ENCODE measurements at places on chromosomes 5 and 9.

- DNase-seq, result no peak
These were observed 43.9 kb upstream of the ALDOB start for GRCh38 chr9:101479338-101480030.

DNA sequence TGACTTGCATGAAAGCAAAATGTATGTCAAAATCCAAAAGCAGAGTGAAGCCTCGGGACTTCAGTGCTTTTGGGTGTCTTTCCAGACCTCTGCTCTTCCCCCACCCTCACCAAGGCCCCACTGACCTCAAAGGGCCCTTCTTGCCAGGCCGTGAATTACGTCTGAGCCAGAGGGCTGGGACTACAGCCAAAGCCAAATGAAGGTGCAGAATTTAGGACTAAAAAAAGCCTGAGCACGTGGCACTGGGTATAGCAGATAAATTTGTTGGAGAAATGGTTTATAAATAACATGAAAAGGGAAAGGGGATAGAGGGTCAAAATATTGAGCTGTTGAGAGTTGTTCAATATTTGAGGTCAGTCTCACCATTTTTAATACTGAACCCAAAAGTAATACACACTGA lies 163.4 kb downstream of the GHR start:
- peak; percentile 62 for DNase-seq

- no peak for DNase-seq
These were observed 6.1 kb upstream of the CACFD1 start for GRCh38 chr9:133453651-133454050.

DNA sequence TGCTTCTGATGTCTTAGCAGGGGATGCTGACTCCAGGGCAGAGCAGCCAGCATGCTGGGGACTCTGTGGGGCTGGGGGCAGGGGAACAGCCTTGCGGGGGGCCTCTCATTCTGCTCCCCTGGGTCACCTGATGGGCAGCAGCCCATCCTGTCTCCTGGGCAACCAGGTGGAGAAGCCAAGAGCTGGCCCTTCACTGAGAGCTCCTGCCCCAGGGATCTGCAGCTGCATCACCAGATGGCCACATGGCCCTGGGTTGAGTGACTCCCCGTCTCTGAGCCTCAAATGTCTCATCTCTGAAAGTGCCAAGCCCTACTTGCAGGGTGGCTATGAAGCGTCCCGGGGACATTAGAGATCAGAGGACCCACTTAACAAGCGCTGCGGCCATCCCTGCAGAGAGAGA lies 49.1 kb downstream of the LRSAM1 start:
- no peak for DNase-seq

- no peak for DNase-seq
These were observed 55.4 kb downstream of the SEMA4D start for GRCh38 chr9:89442501-89442978.

- DNase-seq, result peak; percentile 40
These were observed 798 bp downstream of the MEGF9 start for GRCh38 chr9:120713257-120714087.

GRCh38 chr9:2620919-2621721 lies 467 bp upstream of the VLDLR start:
- peak; percentile 28 for DNase-seq

DNA sequence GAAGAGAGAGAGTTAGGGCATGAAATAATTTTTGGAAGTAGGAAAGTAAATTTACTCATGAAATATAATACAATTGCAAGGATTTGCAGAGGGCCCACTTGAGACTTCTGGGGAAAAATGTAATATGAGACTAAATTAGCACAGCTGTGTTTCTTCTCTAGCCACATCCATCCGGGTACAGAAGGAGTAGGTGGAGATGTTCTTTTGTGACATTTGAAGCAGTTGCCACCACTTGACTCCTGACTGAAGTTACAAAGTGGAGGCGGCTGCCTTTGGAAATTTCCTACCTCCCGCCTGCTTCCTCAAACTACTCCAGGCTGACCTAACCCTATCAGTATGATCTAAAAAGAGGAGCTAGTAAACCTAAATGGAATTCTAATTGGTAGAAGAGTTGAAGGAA lies 58.1 kb upstream of the SHISAL2B start:
- no peak for DNase-seq

GRCh38 chr9:137449931-137450538 lies 8.9 kb upstream of the ENTPD8 start:
- DNase-seq, result peak; percentile 42

GRCh38 chr9:130430232-130430631 lies 14.5 kb upstream of the ASS1 start:
- DNase-seq, result no peak

- DNase-seq, result no peak
These were observed 15.5 kb upstream of the SHB start for GRCh38 chr9:38084556-38084880.

DNA sequence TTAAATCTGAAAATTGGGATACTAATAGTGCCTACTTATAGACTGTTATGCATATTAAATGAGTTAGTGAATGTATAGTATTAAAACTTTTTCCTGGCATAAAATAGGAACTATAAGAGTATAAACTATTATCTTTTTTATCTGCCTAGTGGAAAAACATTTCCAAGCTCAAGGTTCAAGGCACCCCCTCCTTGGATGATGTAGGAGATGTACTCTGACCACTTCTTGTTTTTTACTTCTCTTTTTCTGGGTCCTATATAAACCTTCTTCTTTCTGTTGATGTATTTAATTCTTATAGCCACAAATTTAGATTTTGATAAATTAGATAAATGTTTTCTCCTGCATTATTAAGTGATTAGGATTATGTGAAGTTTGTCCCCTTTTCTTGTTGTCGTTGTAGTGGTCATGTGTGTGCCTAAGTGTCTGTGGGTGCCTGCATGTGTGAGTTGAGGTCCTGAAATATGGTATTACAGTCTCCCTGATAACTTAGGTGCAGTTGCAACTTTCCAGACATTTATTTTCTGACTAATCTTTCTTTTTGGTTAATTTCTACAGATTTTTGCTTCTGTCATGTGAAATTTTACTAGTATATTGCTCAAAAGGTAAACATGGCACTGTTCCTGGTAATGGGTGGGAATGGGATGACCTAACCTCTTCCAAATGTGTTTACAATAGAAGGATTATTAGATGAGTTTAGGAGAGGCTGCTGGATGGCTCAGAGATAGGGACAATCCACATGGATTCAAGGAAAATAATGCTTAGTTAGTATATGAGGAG lies 160.8 kb upstream of the CDKN2B start:
- no peak for DNase-seq

DNA sequence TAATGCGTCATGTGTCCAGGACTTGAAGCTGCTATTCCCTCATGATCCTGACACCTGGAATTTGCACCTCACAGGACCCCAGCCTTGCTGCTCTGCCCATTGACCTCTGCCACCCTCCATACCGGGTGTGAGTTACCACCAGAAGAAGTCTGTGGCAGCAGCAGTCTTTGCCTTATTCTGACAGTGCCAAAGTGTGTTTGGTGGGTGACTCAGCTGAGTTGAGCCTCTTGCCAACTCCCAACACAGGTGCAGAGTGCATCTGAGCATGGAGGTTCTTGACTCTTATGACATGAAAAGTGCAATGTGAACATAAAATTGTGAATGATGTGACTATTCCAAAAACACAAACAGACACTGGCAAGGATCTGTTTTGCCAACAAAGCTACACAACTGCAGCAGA lies 1166.5 kb upstream of the CDH18 start:
- DNase-seq, result no peak

- no peak for DNase-seq
These were observed 157.8 kb upstream of the RASEF start for GRCh38 chr9:83220730-83221129.

- DNase-seq, result no peak
These were observed 2.3 kb downstream of the CRB2 start for GRCh38 chr9:123358181-123358905.

DNA sequence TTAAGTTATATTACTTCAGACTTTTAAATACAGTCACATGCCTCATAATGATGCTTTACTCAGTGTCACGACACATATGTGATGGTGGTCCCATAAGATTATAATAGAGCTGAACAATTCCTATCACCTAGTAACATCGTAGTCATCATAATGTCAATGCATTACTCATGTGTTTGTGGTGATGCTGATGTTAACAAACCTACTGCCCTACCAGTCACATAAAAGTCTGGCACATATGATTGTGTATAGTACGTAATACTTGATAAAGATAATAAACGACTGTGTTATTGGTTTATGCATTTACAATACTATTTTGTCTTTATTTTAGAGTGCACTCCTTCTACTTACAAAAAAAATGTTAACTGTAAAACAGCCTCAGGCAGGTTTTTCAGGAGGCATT lies 103.7 kb downstream of the PAM start:
- no peak for DNase-seq

DNA sequence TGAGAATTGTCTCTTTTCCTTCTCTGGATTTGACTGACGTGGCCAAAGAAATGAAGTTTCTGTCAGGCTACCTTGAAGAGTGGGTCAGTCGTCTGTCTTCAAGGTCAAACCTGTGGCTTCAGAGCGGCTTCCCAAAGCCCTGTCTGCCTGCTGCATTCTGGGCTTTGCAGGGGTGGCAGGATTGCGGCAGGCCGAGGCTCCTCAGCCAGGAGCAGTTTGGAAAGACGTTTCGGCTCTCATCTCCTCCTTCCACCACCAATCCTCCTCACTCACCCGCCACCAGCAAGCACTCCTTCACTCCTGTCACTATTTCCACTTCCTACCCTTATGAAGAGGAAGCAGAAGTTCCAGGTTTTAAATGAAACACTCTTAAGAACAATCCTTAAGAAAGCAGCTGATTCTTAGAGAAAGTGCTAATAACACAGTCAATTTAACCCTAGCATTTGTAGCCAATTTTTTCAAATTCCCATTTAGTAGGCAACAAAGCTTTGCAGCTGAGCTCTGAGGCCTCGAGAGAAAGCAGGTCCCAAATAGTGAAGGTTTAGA lies 351.7 kb downstream of the ZNF608 start:
- no peak for DNase-seq

GRCh38 chr5:180853848-180854176 lies 7.3 kb downstream of the ZFP62 start:
- no peak for DNase-seq

DNA sequence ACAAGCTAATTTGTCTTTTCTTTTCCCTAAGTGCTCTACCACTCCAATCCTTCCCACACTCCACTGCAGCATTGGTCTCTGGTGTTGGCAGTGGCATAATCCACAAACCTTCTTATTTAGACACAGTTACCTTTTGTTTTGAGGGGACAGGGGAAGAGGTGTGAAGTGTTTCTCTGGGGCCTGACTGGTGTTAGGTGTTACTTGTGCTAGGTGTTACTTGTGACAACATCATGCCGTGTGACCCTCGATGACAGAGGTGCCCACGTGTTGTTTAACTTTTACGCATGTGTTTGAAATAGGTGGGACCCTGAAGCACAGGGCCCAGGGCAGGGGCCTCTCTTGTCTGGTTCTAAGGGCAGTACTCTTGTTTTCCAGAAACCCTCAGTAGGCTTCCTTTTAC lies 70.5 kb upstream of the SPRY4 start:
- DNase-seq, result no peak

- DNase-seq, result no peak
These were observed 23.0 kb downstream of the C1QTNF2 start for GRCh38 chr5:160347448-160347847.

- no peak for DNase-seq
These were observed 639 bp downstream of the AMACR start for GRCh38 chr5:34007201-34007620.

DNA sequence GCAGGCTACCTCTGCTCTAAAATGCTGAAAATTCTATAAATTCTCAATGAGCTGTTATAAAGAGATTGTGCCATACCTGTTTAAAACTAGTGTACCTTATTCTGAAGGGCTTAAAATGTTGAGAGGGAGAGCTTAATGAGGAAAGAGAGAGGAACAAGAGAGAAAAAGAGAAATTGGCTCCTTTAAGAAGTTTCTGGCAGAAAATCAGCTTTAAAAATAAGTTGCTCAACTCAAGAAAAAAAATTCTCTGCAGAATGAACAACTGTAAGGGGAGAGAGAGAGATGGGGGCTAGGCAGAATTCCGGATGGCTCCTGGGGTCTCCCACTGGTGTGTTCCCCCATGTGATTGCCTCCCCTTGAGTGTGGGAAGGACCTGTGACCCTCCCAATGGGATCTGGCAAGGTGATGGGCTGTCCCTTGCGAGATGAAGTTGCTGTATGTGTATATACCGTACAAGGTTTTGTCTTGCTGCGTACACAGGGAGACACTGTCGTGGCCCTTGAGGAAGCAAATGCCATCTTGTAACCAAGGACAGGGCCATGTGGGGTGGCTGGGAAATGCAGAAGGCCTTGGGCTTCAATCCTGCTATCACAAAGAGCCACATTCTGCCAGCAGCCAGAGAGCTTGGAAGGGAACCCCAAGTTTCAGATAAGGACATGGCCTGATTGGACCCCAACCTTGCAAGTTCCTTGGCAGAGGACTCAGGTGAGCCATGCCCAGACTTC lies 64.3 kb upstream of the S1PR3 start:
- DNase-seq, result peak; percentile 10

DNA sequence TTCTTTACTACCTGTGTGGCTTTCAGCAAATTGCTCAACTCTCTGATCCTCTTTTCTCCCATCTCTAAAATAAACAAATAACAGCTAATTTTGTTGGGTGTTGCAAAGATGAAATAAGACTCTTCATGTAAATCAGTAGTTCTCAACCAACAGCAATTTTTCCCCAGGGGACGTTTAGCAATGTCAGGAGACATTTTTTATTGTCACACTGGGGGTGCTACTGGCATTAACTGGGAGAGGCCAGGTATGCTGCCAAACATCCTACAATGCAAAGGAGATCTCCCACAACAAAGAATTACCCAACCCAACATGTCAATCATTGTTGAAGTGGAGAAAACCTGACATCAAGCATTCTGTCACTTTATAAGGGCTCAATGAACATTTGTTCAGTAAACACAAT lies 19.7 kb downstream of the ADRA1B start:
- DNase-seq, result no peak

DNA sequence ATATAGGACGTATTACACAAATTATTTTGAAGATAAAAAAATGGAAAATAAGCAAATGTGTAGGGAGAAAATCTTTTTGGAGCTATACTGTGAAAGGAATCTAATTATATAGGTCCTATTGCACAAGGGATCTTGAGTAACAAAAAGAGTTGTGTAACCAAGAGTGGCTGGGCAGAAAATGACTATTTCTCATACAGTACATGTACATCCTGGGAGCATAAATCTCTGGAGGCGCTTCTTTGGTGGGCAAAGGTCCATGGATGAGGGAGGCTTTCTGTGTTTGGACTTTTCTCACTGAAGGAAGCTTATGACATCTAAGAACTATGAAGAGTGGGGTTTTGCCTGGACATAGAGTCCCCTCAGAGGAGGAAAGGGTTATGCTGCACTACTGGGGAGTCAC lies 29.8 kb downstream of the ANKS6 start:
- DNase-seq, result no peak

- no peak for DNase-seq
These were observed 22.5 kb downstream of the TBC1D2 start for GRCh38 chr9:98232926-98233325.
